ENCODE measurements at places on chromosomes 7 and 10.

DNA sequence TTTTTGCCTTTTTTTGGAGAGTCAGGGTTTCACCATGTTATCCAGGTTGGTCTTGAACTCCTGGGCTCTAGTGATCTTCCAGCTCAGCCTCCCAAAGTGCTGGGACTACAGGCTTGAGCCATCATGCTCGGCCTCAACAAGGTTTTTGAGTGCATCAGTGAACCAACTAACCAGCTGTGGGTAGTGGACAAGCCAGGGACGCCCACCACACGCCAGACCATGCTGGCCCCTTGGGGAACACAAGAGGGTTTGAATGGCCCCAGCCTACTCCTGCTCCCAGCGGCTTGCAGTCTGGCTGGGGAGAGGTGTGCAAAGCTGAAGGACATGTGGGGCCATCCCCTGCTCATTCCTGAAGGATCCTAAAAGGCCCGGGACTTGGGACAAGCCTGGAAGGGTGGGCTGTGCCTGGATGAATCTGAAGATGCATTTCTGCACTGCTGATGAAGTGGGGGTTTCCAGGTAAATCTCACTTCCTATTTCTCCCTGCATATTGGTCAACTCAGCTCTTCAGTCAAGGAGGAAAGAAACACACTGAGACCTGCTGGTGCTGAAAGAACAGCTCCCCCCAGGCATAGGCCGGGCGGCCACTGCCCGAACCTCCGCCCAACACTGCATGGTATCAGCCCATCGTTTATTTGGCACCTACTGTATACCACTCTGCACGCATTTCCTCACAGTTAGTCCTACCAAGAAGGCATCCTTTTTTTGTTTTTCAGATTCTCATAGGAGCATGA lies 6.9 kb downstream of the MMD2 start:
- H3K4me3 ChIP-seq = no peak overlapping the region
- H3K4me1 ChIP-seq = no peaks in the 10 kb centered on the region
- no peak overlapping the region for H3K27ac ChIP-seq
- no peaks in the 10 kb centered on the region for H3K27me3 ChIP-seq
- H3K36me3 ChIP-seq = no peaks in the 10 kb centered on the region

GRCh38 chr7:117951691-117952280 lies 78.5 kb upstream of the CTTNBP2 start:
- H3K27me3 ChIP-seq = no peaks in the 10 kb centered on the region
- peak overlapping the region; percentile 97 for H3K27ac ChIP-seq
- no peaks in the 10 kb centered on the region for H3K36me3 ChIP-seq
- H3K4me3 ChIP-seq = no peak overlapping the region

DNA sequence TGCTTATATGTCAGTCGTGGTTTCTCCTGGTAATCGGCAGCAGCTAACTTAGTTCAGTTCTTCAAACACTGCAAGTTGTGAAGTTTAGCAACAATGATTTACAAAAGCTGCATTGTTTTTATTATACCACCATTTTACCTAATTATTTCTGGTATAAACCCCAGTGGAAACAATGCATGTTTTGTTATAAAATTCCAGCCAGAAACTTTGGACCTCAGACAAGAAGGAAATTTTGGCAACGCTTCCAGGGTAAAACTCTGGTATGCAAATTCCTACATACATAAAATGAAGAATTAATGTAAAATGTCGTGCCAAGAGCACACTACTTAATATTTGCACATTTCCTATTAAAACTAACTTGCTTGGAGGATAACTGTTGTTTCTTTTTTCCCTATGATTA lies 277.4 kb upstream of the LYZL1 start:
- no peaks in the 10 kb centered on the region for H3K36me3 ChIP-seq
- H3K27me3 ChIP-seq = peaks cover 11% of the 10 kb centered on the region
- no peak overlapping the region for H3K27ac ChIP-seq
- no peak for DNase-seq

DNA sequence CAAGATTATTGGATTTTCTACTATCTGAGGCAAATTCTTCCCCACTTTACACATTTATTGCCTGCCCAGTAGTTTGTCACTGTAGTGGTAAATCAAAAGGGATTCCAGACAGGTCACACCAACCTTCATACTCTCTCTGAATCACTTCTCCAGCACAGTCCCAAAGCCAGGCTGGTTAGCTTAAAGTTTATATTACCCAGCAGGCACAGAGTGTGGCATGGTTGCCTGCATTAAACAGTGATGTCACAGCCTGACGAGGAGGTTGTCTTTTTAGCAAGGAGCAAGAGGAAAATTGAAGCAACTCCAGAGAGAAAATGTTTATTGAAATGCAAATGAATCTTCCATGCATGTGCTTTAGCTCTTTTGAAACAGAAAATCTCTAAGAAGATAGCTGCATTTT lies 375.5 kb upstream of the CELF2 start:
- H3K27ac ChIP-seq = no peak overlapping the region
- no peaks in the 10 kb centered on the region for H3K27me3 ChIP-seq
- no peaks in the 10 kb centered on the region for H3K36me3 ChIP-seq
- no peak overlapping the region for H3K4me3 ChIP-seq

DNA sequence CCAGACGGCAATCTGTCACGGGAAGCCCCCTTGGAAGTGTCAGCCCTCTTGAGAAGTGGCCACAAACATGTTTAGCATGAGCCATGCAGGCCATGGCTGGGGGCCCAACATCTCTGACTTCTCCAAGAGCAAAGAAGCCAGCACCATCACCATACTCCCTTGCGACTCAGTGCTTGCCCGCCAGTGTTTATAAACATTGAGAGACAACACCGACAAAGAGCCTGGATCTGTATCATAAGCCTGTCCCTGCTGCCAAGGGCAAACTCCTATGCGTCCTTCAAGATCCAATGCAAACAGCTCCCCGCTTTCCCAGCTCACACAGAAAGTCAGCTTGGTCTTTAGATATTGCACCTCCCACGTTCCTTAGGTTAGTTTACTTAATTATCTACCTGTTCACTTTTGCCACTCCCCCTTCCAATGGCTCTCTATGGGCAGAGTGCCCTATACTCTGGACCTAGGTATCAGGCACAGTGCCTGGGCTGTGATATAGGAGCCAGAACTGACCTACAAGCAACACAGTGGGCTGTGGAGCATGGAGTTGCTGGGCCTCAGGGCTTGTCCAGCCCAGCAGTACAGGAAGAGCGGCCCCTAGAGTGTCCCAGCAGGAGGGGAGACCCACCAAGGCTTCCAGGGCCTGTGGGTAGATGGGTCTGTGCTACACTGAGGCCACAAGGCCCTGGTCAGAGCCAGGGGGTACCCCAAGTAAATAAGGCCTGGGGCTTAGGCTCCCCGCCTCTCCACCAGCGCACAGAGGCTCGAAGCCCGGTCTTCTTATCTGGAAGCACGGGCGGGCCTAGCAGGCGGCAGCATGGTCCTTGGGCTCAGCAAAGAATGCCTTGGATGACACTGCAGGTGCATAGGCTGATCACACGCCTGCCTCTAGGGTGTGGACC lies 37.7 kb downstream of the CAMK2B start:
- H3K4me1 ChIP-seq = no peaks in the 10 kb centered on the region
- H3K27ac ChIP-seq = no peak overlapping the region
- H3K36me3 ChIP-seq = no peaks in the 10 kb centered on the region
- no peaks in the 10 kb centered on the region for H3K27me3 ChIP-seq
- peak; percentile 34 for DNase-seq
- H3K4me3 ChIP-seq = no peak overlapping the region

GRCh38 chr10:81251457-81252115 lies 623.4 kb upstream of the NRG3 start:
- H3K4me1 ChIP-seq = no peaks in the 10 kb centered on the region
- no peak overlapping the region for H3K27ac ChIP-seq
- H3K27me3 ChIP-seq = no peaks in the 10 kb centered on the region
- no peak for DNase-seq

DNA sequence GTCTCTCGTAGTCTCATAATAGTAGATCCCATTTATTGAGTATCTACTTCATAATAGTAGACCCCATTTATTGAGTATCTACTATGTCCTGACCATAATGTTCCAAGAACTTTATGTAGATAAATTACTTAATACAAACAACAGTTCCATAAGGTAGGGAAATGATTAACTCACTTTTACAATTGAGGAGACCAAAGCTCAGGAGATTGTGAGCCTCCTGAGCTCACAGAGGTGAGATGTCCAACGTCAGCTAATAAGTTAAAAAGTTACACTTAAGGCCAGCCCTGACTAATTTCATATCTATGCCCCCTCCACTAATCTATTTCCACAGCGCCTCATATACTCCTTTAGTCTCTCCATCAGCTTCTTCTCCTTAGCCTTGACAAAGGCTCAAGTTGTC lies 17.5 kb upstream of the GGCT start:
- H3K4me3 ChIP-seq = no peak overlapping the region
- no peak overlapping the region for H3K27ac ChIP-seq
- no peak for DNase-seq
- H3K27me3 ChIP-seq = no peaks in the 10 kb centered on the region

DNA sequence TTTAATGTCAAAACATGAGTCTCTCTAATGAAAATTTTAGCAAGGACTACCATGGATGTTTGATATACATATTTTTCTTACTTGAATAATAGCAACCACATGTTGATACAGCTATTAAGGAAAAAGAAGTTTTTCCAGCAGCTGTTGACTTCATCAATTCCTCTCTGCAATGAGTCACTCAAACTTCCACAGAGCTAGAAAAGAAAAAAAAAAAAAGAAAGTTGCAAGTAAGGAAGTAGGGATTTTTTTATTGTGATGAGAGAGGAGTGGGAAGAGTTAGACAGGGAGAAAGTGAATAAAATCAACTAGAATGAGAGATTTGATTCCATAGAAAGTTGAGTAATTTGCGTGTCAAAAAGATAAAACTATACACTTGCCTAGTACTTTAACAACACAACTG lies 46.2 kb downstream of the CAV1 start:
- H3K4me1 ChIP-seq = peaks cover 45% of the 10 kb centered on the region
- no peaks in the 10 kb centered on the region for H3K36me3 ChIP-seq
- H3K27ac ChIP-seq = peak overlapping the region; percentile 94
- H3K27me3 ChIP-seq = no peaks in the 10 kb centered on the region

- DNase-seq = no peak
- no peak overlapping the region for H3K27ac ChIP-seq
- no peaks in the 10 kb centered on the region for H3K36me3 ChIP-seq
- no peak overlapping the region for H3K4me3 ChIP-seq
- no peaks in the 10 kb centered on the region for H3K4me1 ChIP-seq
Observed at GRCh38 chr10:45379891-45380540, 6.0 kb downstream of the ALOX5 start.

DNA sequence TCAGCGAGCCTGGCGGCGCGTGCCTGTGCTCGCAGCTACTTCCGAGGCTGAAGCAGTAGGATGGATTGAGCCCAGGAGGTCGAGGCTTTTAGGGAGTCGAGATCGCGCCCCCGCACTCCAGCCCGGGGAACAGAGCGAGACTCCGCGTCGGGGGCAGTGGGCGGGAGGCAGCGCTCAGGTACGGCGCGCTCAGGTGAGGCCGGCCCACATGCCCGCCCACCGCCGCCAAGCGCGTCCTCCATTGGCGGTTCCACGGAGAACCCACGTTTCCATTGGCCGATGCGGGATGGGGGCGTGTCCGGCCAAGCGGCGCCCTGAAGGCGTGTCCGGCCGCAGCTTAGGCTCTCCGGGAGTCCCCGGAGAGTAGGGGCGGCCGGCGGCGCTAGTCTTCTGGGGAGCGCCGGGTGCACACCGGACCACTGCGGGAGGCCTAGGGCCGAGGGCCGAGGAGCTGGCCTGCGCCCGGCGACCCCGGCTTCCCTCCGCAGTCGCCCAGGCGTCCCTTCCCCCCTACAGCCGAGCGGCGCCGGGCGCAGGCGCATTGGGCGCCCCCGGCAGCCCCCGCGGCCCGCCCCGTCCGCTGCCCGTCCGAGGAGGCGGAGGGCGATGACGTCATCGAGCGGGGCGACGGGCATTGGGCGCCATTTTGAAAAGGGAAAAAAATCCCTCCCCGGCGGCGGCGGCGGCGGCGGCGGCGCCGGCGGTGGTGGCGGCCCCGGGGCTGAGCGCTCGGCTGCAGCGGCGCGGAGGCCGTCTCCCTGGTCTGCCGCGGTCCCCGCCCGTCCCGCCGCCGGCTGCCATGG lies at the start of gene PPP2R2D:
Gene PPP2R2D (plus strand): TSS at position 659 of the 803 bp plus-strand sequence. CDS start 141 bp downstream, at position 800.
- DNase-seq = peak; percentile 94
- peak within 1 kb of the TSS; percentile 72 for H3K4me3 ChIP-seq
- no peaks in the 10 kb centered on the region for H3K27me3 ChIP-seq
- peaks cover 24% of the 10 kb centered on the region for H3K4me1 ChIP-seq

DNA sequence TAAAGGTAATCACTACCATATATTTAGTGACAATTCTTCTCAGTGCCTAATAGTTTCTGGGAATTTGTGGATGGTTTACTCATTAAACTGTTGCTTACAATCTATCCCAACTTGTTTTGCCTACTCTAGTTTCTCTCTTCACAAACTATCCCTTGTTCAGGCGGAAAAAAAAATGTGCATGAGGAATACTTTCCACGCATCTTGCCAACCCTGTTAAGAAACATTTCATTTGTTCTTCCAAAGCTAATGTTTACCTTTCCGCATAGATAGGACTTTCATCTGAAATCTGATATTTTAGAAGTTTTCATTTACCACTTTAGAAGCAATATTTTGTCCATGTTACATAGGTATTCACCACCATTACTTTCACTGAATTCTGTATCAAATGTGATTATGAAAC lies 191.9 kb downstream of the MDFIC start:
- H3K36me3 ChIP-seq = no peaks in the 10 kb centered on the region
- no peak overlapping the region for H3K4me3 ChIP-seq
- H3K4me1 ChIP-seq = no peaks in the 10 kb centered on the region
- no peaks in the 10 kb centered on the region for H3K27me3 ChIP-seq
- H3K27ac ChIP-seq = no peak overlapping the region

DNA sequence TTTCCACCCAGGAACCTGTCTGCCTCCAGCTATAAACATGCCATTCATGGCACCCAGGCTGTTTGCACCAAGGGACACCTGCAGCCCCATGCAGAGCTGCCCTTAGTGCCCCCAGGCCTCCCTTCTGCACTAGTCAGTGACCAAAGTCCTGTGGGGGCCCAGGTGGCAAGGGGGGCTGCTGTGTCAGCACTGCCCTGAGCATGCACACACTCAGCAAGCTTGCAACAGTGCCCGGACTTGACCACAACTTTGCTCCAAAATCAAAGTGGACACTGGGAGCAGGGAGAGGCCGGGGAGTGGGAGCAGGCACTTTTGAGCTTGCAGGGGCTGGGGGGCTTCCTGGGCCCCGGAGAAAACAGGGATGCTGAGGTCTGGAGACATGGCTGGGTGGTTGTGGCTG lies 192.9 kb upstream of the MBL2 start:
- H3K4me3 ChIP-seq = no peak overlapping the region
- no peaks in the 10 kb centered on the region for H3K4me1 ChIP-seq
- H3K27ac ChIP-seq = no peak overlapping the region
- no peaks in the 10 kb centered on the region for H3K36me3 ChIP-seq
- no peak for DNase-seq

GRCh38 chr10:124717911-124718741 lies 26.1 kb downstream of the FAM53B start:
- no peaks in the 10 kb centered on the region for H3K36me3 ChIP-seq
- H3K4me1 ChIP-seq = peaks cover 19% of the 10 kb centered on the region
- H3K4me3 ChIP-seq = no peak overlapping the region
- DNase-seq = no peak

Measured in RWPE2 (cell line).